ENCODE measurements at places on chromosomes 13 and 19. TPM values are rescaled to one million over a fixed set of nuclear protein-coding genes. Genes with fewer than 3 reads are reported as not detected.
A peak's percentile ranks its signal among the peaks of the same experiment; 100 is the strongest.

TSEN34 gene
- total RNA-seq: 23.2 TPM

SLC25A23 gene
- total RNA-seq: 24.9 TPM

NEK5 gene
- total RNA-seq: not detected

LRRC8E gene
- total RNA-seq: not detected

KLK15 gene
- total RNA-seq: not detected

ABCA7 gene
- 319 TPM for total RNA-seq

PDCD2L gene
- 8.8 TPM for total RNA-seq

ANKRD10 gene
- total RNA-seq: 140 TPM

DENND1C gene
- 113 TPM for total RNA-seq

CYP2A6 gene
- 0.23 TPM for total RNA-seq

MCEMP1 gene
- total RNA-seq: not detected

ZNF331 gene
- total RNA-seq: 56.5 TPM

IFNL1 gene
- not detected for total RNA-seq

DNA sequence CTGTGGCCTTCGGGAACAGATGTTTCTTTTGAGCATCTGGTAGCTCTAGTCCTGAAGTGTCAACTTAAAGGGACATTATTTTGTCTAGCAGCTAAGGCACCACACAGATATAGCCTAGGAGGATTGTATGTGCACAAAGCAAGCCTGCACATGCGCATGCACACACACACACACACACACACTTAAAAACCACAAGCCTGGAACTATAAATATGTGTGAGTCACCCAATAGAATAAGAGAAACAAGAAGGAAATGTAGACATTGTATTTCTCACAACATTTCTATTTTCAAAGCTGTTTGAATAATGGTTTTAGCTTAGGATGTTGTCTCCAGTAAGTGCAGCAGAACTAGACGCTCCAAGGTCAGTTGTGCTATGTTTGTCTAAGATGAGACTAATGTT, 516.5 kb downstream of the SUCLA2 start:
- no peak for DNase-seq

GRCh38 chr13:20350819-20351218, 118.7 kb upstream of the GJB6 start:
- DNase-seq: no peak

DNA sequence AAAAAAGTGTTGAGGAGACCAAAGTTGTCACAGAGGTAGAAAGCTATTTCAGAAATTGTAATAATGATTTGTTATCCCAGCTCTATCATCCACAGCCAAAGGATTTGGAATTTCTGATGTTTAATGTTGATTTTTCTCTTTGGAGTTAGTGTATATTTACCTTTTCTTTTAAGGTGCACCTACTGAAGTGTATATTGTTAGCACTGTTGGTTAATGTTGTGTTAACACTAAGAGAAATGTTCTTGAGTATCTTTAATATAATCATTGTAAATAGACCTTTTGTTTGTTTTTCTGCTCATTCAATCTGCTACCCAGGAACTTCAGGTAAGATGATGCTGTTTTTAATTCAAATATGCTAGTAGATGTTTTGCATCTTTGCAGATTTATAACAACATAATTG, 57.5 kb downstream of the ZAR1L start:
- DNase-seq: no peak

- peak; percentile 4 for DNase-seq
These were observed 250.3 kb upstream of the ATXN8OS start for GRCh38 chr13:69857183-69857821.

GRCh38 chr19:22617614-22618320, 16.4 kb upstream of the ZNF492 start:
- DNase-seq: no peak

DNA sequence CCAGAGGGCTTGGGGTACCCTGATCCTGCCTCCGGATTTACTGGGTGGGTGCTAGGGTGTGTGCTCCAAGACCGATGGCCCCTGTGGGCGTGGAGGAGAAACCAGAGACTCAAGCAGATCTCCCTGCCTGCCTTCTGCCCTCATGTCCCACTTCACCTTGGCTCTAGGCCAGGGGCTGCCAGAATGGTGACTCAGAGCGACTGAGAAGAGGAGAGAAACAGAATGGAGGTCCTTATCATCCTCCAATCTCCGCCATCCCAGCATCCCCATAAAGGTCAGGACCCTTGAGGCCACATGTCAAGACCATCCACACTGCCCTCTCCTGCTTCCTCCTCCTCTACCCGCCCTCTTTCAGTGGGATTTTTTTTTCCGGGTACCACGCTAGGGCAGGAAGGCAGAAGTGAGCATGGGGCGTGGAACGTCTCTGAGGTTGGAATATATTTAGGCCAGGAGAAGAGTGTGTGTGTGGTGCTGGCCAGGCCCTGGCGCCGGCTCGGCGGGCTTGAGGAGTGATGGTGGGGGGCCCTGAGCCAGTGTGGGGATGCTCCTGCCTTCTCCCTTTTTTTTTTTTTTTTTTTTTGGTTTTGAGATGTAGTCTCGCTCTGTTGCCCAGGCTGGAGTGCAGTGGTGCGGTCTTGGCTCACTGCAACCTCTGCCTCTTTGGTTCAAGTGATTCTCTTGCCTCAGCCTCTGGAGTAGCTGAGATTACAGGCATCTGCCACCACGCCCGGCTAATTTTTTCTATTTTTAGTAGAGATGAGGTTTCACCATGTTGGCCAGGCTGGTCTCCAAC, 22.3 kb downstream of the IER2 start:
- peak; percentile 63 for DNase-seq

DNA sequence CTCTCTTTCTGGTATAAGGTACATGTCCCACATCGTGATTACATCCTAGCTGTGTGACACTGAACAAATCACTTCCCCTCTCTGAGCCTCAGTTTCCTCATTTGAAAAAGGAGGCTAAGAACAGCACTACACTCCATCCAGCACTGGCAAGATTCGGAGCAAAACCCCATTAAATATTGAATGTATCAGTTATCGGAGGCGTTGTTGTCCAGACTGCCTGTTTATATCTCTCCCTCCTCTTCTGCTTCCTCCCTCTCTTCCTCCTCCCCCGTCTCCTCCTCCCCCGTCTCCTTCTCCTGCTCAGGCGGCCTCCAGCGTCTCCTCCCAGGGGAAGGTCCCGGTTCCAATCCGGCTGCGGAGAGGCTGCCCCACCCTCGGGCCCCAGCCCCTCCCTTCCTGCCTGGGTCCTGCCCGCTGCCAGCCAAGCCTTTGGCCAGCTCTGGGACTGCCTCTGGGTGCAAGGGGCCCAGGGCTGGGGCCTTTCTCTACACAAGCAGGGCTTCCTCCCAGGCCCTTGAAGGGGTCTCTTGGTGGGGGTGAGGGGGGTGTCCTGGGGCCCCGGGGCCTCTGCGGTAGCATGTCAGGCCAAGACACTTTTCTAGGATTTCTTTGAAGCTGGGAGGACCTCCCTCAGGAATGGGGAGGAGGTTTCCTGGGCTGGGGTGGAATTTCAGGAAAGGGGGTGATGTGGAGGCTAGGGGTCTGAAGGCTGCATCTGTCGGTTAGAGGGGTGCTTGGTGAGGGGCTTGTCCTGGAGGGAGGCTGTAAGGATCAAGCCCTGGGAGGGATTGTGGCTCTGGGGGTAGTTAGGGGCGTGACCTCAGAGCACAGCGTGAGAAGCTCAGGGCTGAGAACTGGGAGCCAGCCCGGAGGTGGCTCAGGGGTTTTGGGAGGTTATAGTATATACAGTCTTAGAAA, 1.9 kb downstream of the RRAS start:
- no peak for DNase-seq

GRCh38 chr19:12996406-12997094, 1.3 kb downstream of the NFIX start:
- no peak for DNase-seq

GRCh38 chr13:30652746-30653386, 35.1 kb downstream of the USPL1 start:
- no peak for DNase-seq

GRCh38 chr13:111980146-111980929, 86.6 kb upstream of the SOX1 start:
- DNase-seq: no peak

GRCh38 chr13:96637039-96637438, 357.2 kb downstream of the OXGR1 start:
- no peak for DNase-seq

DNA sequence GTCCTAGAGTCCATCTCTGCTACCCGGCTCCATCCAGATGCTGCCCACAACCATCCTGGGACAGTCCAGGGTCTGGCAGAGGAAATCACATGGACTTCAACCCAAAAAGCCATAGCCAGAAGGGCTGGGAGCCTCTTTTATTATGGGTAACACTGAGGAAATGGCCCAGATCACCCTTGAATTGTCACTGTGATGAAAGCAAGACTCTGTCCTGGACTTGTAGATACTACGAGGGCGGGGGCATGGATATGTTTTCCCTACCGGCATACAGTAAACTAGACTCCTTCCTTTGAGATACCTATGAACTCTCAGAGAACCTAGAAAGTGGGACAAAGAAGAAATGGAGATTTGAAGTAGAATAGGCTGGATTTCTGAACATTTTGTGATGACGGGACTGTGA, 110.3 kb downstream of the LACC1 start:
- no peak for DNase-seq

- DNase-seq: no peak
These were observed 81.7 kb upstream of the KLHL1 start for GRCh38 chr13:70189981-70190380.

- DNase-seq: no peak
These were observed 336.3 kb upstream of the SPRY2 start for GRCh38 chr13:80677227-80677626.

DNA sequence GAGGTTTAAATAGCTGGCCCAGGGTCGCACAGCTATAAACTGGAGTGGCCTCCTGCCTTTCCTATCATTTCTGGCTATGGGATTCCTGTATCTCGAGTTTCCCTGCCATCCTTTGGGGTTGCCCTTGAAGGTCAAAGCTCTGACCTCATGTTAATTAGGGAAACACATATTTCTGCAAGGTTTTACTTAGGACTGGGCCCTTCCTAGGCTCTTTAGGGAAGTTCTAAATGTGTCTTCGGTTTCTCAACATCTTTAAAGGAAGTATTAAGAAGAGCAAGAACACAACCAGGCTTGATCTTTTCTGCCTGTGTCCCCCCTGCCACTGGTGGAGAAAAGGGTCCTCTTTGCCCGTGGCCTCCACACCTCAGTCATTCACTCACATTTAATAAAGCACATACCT, 10.8 kb downstream of the LCP1 start:
- no peak for DNase-seq

- no peak for DNase-seq
These were observed 207.4 kb downstream of the NHLRC3 start for GRCh38 chr13:39245688-39246087.

- DNase-seq: no peak
These were observed 71.8 kb downstream of the TRPM4 start for GRCh38 chr19:49229416-49229815.

GRCh38 chr13:72805676-72806346, 23.9 kb downstream of the PIBF1 start:
- no peak for DNase-seq

DNA sequence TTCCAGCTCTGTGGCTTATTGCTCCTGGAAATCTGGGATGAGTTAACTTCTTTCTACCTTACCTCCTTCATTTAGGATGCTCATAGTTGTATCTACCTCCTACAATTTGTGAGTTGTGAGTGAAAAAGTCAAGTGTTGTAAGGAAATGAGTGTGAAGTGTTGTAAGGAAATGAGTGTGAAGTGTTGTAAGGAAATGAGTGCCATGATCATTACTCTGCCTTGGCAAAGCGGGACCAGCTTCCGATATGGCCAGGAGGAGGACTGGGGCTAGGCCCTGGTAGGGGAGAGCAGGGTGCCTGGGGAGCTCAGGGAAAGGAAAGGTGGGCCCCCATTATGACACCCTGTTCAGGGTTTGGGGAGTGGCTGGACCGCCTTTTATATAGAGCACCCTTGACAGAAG, 435.2 kb downstream of the FGF9 start:
- DNase-seq: no peak

GRCh38 chr19:52094526-52095130, 937 bp downstream of the ZNF841 start:
- no peak for DNase-seq

DNA sequence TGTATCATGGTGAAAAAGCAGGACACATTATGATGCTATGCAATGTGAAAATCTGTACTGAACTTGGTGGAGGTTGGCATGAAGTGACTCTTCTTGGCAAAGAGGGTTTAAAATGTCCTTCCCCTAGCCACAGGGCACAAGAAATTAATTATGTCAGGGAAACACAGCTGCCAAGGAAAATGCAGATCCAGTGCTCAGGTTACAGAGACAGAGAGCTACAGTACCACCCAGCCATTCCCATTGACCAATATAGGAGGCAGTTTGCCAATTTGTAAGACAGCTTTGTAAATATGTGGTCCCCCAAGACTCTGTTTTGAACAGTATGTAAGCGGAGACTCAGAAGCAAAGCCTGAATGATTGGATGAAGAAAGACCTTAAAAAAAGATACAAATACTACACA, 69.4 kb upstream of the KLF12 start:
- no peak for DNase-seq

DNA sequence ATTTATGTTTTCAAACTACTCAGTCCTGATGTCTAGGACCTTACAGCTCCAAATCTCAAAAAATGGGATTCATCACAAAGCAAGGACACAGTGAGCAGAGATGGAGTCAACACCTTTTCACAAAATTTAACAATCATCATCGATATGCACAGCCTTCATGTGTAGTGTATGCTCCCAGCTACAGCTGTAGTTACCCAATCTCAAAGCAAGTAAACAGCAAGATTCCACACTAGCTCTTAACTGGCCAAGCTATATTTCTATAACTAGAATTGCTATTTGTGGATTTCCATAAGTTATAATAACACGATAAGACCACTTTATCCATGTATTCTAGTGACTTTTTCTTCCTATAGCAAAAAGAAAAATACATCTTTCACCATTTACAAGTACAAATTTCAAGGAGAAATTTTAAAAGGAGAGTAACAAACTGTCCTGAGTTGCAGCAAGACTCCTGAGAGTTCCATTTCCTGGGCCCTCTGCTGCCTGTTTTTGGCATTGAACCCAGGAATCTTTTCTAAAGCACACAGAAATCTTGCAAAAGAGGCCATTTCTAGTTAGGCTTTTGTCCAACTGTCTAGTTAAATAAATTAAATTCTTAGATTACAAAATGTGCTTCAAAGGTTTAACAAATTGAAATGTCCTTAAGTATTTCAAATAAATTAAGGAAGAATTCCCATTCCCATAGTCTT, 460.6 kb downstream of the FGF14 start:
- no peak for DNase-seq

GRCh38 chr13:91346850-91347201, 661 bp upstream of the MIR17HG start:
- DNase-seq: peak; percentile 47

DNA sequence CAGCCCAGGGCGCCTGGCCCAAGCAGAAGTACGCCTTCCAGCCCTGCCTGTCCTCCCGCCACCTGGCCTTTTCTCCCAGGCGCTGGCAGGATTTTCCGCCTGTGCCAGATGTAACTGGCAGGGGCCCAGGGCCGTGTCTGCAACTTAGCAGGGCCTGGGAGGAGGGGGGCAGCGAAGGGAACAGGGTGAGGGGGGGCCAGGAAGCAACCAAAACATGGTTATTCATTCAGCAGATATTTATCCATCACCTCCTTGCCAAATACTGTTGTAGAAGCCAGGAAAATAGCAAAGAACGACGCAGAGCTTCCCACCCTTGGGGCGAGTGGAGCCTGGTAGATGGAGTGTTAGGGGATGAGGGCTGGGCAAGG, 5.6 kb downstream of the TLE6 start:
- no peak for DNase-seq

GRCh38 chr19:4233282-4233853, 4.0 kb downstream of the EBI3 start:
- DNase-seq: peak; percentile 46

Measured in CD4-positive, alpha-beta memory T cell (primary cell).